CMK (cell line): ENCODE measurements at places on chromosomes 7 and 10.

- no peak for DNase-seq
Observed at GRCh38 chr7:4792537-4793126, 17.2 kb downstream of the AP5Z1 start.

- DNase-seq = no peak
Observed at GRCh38 chr10:130326954-130327353, 190.8 kb downstream of the GLRX3 start.

- no peak for DNase-seq
Observed at GRCh38 chr10:95815133-95815532, 59.2 kb downstream of the ENTPD1 start.

GRCh38 chr7:137846549-137846826 is 286 bp downstream of the DGKI start:
- DNase-seq = no peak
